ENCODE measurements at places on chromosomes 1 and 21.

GRCh38 chr1:2972879-2973575 is 48.2 kb upstream of the ACTRT2 start:
- no peak for DNase-seq

GRCh38 chr1:166166329-166166697 is 488 bp downstream of the FAM78B start:
- DNase-seq = no peak

DNA sequence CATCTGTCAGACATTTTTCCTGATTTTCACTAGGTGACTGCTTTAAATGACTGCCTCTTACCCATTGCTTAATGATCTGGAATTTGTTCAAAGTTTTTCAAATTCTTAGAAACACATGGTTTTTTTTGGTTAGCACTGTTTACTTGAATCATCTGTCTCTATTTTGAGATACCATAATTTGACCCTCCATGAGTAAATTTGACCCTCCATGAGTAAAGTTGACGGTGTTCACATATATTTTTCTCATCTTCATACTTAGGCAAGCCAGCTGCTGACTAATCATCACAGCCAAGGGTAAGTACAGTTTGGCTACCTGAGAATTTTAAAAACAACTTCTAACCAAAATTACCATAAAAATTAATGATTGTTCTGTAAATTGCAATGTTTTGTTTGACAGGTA is 586.5 kb downstream of the PTBP2 start:
- no peak for DNase-seq

DNA sequence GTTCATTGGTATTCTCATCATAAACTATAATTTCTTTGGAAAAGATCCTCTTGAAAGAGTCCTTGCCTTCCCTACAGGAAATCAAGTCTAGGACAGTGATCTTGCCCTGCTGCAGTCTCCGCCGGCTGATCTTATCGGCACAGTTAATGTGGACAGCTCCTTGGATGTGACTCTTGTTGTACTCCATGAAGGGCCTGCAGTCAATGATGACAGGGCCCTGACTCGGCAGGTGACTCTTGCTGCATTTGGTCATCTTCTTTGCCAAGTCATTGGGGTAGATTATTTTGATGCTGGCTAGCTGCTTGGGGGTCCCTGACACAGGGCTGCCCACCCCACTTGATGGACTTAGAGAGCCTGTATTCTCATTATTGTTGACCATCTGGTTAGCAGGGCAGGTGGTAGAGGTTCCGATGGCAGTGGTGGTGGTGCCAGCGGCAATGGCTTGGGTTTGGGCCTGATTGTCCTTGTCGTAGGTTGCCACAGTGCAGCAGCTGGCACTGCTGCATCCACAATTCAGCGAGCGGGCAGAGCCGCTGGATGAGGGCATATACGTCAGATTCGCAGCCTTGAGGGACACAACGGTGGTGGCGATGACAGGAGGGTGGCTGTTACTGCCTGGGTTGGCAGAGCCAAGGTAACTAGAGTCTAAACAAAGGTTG is 2.7 kb downstream of the DUSP10 start:
- DNase-seq = no peak

GRCh38 chr1:6424000-6424565 is 493 bp upstream of the ESPN start:
- DNase-seq = no peak

GRCh38 chr1:39102537-39103327 is 76.6 kb downstream of the NDUFS5 start:
- DNase-seq = peak; percentile 59

GRCh38 chr1:119565131-119565772 is 58.2 kb downstream of the HSD3B1 start:
- DNase-seq = no peak

- no peak for DNase-seq
These were observed 2.0 kb upstream of the LHX4 start for GRCh38 chr1:180227861-180228647.

DNA sequence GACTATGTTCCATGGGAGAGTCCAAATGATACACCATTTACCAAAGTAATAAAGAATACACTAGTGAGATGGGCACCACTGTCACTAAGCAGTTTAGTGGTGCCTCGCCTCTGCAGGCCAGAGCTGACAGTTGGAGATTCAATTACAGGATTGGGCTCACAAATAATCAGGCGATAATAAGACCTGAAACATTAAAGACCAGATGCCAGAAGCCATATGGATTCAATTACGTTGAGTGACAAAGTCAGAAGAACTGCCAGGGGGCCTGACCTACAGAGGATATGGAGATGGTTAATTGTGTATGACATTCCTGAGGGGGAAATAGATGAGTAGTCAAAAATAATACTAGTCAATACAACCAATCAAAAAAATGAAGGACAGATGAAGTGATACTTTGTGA is 65.2 kb upstream of the ST6GALNAC5 start:
- no peak for DNase-seq

DNA sequence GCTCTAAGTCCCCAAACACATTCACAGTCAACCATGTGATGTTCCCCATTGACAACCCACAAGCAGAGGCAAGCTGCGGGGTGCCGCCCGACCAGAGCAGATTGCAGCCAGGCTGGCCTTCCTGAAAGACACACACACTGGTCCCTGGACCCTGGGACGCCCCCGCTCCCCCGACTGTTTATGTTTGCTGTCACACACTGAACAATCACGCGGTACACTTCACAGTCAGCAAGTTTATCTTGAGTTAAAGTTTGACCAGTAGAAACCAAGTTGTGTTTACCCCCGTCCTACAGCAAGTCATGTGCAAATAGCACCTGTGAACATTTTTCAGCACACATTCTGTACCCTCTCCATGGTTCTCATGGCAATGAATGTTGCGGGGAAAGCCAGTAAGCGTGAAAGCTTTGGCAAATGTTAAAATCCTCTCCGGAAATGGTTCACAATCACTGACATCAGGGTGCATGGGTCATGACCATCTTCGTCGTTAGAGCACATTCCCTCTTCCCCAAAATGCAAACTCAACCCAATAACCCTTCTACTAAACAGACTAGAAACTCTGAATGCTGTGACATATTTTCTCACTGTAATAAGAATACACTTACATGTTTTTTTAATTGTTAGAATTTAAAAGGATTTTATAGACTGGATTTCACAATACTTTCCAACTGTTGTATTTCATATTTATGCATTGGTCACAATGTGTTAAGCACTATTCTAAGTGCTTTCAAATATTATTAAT is 33.3 kb upstream of the IRF2BP2 start:
- DNase-seq = no peak

GRCh38 chr1:78721136-78721535 is 71.5 kb downstream of the IFI44 start:
- no peak for DNase-seq

DNA sequence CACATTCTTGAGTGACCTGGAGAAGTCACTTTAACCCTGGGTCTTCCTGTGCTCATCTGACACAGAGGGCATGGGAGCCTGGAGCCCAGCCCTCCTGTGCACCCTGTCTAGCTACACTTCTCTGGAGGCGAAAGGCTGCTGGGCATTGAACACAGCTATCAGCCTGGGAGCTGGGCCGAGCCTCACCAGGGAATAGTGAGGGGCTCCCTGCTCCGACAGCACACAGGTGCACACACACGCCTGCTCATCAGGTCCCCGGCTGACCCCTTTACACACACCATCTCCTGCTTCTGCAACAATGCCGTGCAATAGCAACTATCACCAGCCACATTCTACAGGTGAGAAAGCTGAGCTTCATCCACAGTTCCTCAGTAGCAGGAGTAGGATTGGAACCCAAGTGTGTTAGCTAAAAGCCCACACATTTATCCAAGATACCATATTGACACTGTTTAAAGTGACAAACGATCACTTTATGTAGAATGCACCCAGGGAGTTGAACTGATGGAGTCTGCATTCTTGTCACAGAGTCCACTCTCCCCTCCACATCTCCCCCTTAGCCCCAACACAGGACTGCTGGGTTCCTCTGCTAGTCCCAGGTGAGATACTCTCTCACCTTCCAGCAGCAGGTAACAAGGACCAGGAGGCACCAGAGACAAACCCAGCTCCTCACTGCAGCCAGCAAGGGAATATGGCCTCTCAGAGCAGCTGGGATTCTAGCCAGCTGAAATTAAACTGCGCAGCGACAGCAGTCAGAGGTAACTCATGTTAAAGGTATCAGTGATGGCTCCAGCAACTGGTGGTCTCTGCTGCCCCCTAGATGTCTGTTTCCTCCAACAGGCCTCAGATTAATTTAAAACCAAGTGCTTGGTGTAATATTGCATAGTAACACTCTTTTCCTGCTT is 18.3 kb upstream of the CAPN8 start:
- no peak for DNase-seq

- DNase-seq = no peak
These were observed 1051.7 kb downstream of the TTLL7 start for GRCh38 chr1:82947278-82947677.

GRCh38 chr1:76865696-76866286 is 1.5 kb upstream of the ST6GALNAC5 start:
- no peak for DNase-seq

DNA sequence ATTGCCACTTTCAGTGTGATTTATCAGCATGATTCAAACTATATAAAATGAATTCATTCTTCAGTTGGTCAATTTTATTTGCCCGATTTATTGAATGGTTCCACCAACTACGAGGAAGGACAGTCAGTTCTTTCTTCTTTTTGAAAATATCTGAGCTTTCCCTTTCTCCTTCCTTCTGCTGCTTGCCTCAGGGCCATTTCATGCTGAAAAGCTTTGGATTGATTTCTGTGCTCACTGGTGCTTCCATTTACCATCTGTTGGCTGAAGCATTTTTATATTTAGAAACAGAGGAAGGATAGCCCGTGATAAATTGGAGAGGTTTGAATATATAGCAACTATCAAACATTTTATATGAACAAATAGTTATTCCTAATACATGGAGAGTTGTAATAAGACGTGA is 68.9 kb upstream of the ADAMTS5 start:
- DNase-seq = no peak

GRCh38 chr1:14522077-14522925 is 76.2 kb upstream of the KAZN start:
- DNase-seq = no peak

DNA sequence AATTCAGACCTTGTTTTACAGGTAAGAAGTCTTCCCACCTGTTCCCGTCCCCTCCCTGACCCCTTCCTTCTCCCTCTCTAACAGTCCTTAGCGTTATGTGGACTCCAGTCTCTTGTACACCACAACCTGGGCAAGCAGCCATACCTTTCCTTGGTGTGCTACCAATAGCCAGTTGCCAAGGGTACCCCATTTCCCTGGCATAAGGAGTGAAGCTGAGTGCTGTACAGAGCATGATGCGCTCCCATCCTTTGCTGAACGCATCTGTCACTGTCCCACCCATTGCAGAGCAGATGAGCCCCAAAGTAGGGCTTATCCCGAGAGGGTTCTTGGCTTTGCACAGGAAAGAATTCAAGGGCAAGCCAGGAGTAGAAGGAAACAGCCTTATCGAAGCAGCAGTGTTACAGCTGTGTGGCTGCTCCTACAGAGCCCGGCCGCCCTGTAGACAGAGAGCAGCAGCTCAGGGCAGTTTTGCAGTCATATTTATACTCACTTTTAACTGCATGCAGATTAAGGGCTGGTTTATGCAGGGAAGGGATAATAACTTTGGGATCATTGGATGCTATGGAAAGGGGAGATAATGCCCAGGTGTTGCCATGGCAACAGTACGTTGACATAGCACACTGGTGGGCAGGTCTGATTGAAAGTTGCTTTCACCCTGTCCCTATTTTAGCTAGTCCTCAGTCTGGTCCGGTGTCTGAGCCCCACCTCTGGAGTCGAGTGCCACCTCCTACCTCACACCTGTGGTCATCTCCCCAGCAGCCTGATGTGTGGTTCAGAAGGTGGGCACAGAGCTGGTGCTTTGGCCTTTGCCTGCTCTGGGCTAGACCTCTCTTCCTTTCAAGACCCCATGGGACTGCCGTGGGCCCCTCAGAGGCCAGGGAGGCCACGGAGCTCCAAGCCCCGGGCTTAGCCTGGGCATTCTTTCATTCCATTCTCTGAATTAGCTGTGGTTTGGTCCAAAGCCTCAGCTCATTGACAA is 5.1 kb downstream of the FHAD1 start:
- DNase-seq = no peak

DNA sequence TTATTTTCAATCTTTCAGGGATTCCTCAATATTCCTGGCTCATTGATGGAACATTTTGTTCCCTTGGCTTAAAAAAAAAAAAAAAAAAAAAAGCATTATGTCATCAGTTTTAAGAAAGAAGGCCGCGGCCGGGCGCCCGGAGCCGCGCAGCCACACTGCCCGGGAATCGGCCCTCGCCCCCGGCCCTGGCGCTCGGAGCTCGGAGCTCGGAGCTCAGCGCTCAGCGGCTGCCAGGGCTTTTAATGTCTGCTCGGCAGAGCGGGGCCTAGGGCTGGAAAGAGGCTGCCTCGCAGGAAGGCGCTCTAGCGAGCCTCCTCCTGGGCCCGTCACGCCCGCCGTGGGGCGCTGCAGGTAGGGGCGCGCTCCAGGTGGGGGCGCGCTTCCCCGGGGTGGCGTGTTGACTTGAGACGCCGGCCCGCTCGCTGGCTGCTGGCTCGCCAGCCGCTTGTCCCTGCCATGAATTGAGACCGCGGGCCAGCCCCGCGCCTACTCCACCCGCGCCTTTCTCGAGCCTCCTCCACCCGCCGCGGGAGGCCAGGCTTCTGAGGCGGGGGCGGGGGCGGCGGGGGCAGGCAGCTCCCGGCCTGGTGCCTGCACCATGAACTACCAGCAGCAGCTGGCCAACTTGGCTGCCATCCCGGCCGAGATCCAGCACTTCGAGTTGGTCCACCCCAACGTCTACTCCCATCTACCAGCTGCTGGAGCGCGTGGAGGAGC is 5.4 kb upstream of the TDRD5 start:
- DNase-seq = no peak

- no peak for DNase-seq
These were observed 206.8 kb downstream of the PAPPA2 start for GRCh38 chr1:176669782-176670181.

GRCh38 chr1:181064011-181064623 is 24.4 kb upstream of the IER5 start:
- DNase-seq = no peak

DNA sequence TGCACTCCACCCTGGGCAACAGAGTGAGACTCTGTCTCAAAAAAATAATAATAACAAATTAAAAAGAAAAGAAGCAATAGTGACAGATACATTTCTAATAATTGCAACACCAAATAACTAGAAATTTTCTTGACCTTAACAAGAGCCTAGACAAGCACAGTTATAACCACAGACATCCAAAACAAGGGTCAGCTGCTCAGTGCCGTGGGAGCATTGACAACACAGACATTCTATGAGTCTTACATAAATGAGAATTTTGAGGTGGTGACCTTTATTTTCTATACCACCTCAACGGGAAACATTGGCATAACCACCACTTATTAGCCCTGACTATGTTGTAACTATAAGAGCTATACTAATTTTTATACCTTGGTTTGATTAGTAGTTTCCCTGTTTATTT is 156.1 kb downstream of the NR5A2 start:
- no peak for DNase-seq

DNA sequence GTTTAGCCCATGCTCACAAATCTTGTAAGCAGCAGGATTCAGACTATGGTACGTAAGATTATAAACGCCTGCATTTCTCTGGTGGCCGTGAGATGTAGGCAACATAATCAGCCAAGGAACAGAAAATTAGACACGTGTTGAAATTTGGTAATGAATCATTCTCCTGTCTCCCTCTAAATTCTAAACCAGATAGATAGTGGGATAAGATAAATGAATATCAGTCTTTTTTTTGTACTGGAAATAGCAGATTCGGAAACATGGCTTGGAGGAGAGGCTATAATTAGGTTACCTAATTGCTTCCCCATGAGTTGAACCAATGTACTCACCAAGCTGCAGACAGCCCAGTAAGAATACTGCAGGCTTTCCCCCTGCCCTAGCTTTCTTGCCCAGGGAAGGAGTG is 172.3 kb downstream of the TGFB2 start:
- DNase-seq = no peak

- DNase-seq = no peak
These were observed 2.0 kb downstream of the S100A6 start for GRCh38 chr1:153533689-153534201.
